Naive B cell (primary cell): ENCODE measurements at places on chromosomes 1 and 21. TPM values are rescaled to one million over a fixed set of nuclear protein-coding genes. Genes with fewer than 3 reads are reported as not detected.

SPRR1B gene
- polyA plus RNA-seq = not detected

TEX38 gene
- polyA plus RNA-seq = not detected

LCA5L gene
- polyA plus RNA-seq = not detected

NPHS2 gene
- not detected for polyA plus RNA-seq

SLAMF7 gene
- polyA plus RNA-seq = 3.0 TPM

FAM3B gene
- polyA plus RNA-seq = not detected

HAPLN2 gene
- not detected for polyA plus RNA-seq

LRRC38 gene
- not detected for polyA plus RNA-seq

SAMD11 gene
- polyA plus RNA-seq = not detected

SPRR2E gene
- polyA plus RNA-seq = not detected

RNF2 gene
- 42.4 TPM for polyA plus RNA-seq

MAP1LC3C gene
- polyA plus RNA-seq = not detected

HPCAL4 gene
- polyA plus RNA-seq = not detected

GUCA2A gene
- polyA plus RNA-seq = not detected
